Left ventricle myocardium superior (tissue), 1 donor: ENCODE measurements at places on chromosomes 6 and 20. TPM values are rescaled to one million over a fixed set of nuclear protein-coding genes. Genes with fewer than 3 reads are reported as not detected.

SAMD5 gene
- 0.67 TPM for total RNA-seq

BCAS4 gene
- total RNA-seq = 3.2 TPM

CITED2 gene
- total RNA-seq = 172 TPM

TSPO2 gene
- not detected for total RNA-seq

LIN28B gene
- total RNA-seq = not detected

MUCL3 gene
- total RNA-seq = not detected

COL21A1 gene
- 23.2 TPM for total RNA-seq

CST4 gene
- not detected for total RNA-seq

SLC13A3 gene
- total RNA-seq = 0.12 TPM

CST1 gene
- not detected for total RNA-seq

DNA sequence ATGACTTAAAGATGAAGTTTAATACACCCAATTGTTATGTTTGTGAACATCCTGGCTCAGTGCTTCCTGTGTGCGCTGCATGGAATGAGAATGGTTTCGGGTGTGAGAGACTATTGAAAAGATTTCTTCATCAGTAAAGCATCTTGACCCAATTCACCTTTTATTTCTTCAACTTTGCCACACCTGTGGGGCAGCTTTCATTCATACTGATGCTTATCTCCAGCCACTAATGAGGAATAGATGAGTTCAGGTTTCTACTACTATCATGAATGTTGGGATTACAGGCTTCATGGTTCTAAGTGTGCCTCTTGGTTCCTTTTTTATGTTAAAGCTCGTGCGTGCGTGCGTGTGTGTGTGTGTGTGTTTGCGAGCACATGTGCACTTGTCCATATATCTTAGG, 373.7 kb upstream of the SOX4 start:
- no peak for DNase-seq

GRCh38 chr20:50121858-50122271, 8.9 kb upstream of the UBE2V1 start:
- no peak for DNase-seq

DNA sequence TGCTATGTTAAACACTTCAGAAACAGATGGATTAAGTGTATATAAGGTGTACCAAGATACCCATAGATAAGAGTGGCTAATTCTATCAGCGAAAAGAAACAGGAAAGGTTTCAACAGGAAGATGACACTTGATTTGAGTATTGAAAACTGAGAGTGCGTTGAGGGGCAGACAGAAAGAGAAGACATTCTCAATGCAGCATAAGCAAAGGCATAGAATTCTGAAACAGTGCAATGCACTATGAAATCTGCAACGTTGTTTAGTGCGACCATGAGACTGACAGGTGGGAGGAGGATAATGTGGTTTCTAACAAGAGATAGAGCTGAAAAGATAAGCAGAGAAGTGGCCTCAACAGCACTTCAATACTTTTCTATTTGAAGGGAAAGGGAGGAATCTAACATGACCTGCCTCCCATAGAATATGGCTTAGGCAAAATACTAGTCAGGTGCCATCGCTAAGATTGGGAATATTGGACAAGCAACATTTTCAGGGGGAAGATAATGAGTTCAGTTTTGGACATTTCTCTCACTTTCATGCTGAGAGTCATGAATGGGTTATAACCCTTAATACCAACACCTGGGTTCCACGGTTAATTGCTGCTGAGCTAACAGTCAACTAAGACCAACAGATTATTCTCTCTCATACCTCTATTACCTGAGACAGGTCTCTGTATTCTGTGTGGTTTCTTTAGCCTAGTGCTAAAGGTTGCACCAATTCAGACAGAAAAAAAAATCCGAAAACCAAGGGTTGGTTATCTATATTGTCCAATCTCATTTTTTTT, 312.9 kb upstream of the ARID1B start:
- no peak for DNase-seq

- no peak for DNase-seq
Measured at GRCh38 chr6:159125014-159125609, 44.1 kb upstream of the FNDC1 start.

DNA sequence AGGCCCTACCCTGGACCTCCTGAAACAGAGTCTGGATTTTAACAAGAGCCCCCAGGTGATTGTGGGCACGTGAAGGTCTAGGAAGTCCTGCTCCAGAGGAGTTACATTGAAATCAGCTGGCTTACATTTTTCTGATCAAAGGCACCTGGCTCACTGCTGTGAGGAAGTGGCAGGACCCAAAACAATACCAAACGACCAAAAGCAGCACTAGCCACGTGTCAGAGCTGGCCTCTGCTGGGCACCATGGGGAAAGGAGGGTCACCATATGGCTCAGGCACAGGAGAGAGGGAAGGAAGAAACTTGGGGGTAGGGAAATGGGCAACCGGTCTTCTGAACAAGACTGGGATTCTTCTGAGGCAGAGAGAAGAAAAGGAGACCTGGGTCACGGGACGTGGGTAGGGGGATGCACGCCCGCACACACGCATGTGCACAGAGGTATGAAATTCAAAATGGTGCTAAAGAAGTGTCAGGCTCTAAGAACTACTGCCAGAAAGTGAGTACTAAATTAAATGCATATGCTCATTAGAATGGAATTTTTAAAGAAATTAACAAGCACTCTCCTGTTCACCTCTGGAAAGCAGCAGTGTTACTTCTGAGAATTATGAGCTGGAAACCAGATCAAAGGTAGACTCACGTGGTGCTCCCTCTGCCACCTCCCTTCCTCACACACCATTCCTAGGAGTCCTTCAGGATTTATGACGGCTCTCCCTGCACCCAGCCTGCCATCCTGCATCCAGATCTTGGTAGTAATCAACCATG, 113.6 kb downstream of the TRERF1 start:
- DNase-seq = no peak

DNA sequence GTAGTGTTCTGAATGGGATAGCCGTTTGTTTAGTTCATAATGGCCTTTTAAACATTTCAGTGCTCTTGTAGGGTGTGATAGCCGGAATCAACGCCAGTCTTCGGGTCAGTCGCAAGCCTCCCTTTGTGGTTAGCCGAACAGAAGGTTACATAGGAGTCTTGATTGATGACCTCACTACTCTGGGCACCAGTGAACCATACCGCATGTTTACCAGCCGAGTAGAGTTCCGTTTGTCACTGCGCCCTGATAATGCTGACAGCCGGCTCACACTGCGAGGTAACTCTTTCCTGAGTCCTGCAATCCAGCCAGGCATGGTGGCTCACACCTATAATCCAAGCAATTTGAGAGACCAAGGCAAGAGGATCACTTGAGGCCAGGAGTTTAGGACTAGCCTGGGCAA, 20.4 kb downstream of the MTO1 start:
- no peak for DNase-seq
